ENCODE measurements at places on chromosomes 16 and 17. TPM values are rescaled to one million over a fixed set of nuclear protein-coding genes. Genes with fewer than 3 reads are reported as not detected.

DNA sequence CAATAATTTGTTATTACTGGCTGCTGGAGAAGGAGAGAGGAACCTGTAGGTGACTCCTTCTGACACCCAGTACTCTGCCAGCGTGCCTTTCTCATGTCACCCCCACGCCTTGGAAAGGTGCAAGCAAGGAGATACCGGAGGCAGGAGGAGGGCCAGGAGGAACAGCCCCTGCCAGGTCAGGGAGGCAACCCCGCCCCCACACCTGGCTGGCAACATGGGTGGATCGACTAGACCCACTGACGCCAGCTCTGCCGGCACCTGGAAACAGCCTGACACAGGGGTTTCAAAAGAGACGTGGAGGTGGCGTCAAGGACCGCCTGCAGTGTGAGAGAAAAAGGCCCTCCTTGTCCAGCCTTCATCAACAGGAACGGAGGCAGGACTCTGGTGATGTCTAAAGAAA lies 62.3 kb downstream of the CYB5B start:
- H3K36me3 ChIP-seq, result no peaks in the 10 kb centered on the region
- no peak for DNase-seq
- H3K4me1 ChIP-seq, result no peaks in the 10 kb centered on the region
- no peak overlapping the region for H3K4me3 ChIP-seq

DNA sequence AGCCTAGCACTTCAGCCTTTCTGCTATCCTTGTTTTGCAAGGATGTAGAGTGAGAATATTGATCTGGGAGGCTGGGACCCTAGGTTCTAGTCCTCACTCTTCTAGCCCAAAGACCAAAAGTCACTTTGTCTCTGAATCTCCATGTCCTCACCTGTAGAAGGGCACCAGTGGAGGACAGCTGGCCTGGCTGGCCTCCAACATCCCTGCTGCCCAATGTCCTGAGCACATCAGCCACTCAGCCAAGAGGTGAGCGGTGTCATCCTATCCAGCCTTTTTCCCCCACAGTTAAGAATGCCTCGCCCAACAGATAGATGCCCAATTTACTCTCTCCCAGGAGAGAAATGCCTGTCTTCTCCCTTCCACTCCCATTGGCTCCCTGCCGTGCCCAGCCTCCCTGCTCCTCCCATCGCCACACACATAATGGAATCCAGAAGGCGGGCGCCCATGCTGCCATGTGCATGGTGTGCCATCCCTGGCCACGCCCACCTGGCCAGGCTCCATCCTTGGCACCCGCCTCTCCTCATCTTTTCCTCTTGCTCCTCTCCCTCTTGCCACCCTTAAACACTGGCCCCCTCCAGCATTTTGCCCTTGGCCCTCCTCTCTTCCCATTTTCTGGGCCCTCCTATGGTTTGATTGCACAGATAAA lies 157.3 kb upstream of the SDK2 start:
- H3K27me3 ChIP-seq, result no peaks in the 10 kb centered on the region
- no peak overlapping the region for H3K4me3 ChIP-seq
- H3K27ac ChIP-seq, result no peak overlapping the region
- DNase-seq, result no peak
- peaks cover 3% of the 10 kb centered on the region for H3K4me1 ChIP-seq

DNA sequence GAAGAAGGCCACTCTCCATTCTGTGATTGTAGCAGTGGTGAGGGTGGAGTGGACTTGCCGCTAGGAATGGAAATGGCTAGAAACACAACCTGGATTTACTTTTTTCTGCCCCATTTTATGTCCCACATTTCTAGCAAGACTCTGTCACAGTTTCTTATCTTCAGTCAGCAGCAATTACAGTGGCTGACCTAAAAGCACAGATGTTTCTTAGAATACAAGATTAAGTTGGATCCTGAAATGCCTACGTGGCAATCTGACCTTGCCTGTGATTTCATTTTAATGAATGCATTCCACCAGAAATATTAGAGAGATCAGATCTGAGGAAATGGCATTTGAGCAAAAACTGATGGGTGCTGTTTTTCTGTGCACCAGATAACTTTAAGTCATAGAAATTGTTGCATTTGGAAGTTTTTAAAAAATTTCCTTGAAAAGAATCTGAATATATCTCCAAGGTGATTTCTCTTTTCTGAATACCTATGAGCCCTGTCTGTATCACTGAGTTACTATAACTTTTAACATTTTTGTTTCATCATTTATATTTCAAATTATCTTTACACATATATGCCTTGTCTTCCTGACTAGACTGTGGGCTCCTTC lies 5.4 kb downstream of the HEATR3 start:
- no peaks in the 10 kb centered on the region for H3K27me3 ChIP-seq
- H3K36me3 ChIP-seq, result no peaks in the 10 kb centered on the region
- DNase-seq, result no peak
- no peak overlapping the region for H3K27ac ChIP-seq
- H3K4me1 ChIP-seq, result peaks cover 3% of the 10 kb centered on the region

Gene SMIM5
- 0.23 TPM for total RNA-seq

DNA sequence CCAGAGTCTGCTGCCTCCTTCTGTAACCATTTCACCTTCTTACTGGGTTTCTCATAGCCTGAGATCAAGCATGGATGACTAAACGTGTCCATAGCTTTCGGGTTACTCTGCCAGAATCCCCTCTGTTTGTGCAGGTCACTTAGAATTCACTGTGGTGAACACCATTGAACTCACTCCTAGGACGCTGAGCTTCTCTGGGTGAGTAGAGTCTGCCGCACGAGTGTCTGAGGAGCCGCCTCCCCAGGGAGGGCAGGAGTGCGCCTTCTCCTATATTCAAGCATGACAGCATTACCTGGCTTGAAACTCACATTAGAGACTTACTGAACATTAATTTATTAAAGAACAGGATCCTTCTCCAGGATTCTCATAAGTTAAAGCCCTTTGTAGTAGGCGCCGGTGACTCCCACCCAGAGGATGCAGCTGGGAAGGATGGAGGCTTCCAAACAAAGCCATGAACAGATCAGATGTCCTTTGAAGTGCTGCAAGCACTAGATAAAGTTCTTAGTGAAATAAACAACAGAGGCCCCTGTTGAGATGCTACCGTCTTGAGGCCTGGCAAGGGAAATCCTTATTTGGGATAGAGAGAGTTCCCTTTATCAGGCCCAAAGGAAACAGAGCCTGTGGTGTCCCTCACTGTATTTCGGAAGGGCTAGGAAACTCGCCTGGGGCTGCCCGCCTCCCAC lies 144.6 kb upstream of the PLCG2 start:
- no peak overlapping the region for H3K27ac ChIP-seq
- no peaks in the 10 kb centered on the region for H3K4me1 ChIP-seq
- no peaks in the 10 kb centered on the region for H3K36me3 ChIP-seq
- no peaks in the 10 kb centered on the region for H3K27me3 ChIP-seq
- DNase-seq, result no peak

- no peak for DNase-seq
- H3K4me3 ChIP-seq, result no peak overlapping the region
- H3K27me3 ChIP-seq, result no peaks in the 10 kb centered on the region
- no peak overlapping the region for H3K27ac ChIP-seq
Measured at GRCh38 chr17:65634533-65634932, 73.1 kb upstream of the AXIN2 start.

Gene HSD17B2
- not detected for total RNA-seq
